ENCODE measurements at places on chromosomes 4 and X. TPM values are rescaled to one million over a fixed set of nuclear protein-coding genes. Genes with fewer than 3 reads are reported as not detected.

The HELT gene
- total RNA-seq = not detected

The PAGE3 gene
- total RNA-seq = not detected

The AREG gene
- total RNA-seq = 0.53 TPM

The CTAG1B gene
- not detected for total RNA-seq

The PAGE1 gene
- not detected for total RNA-seq

The UFSP2 gene
- total RNA-seq = 18.1 TPM

The SLC25A43 gene
- total RNA-seq = 8.9 TPM

The CWH43 gene
- total RNA-seq = not detected

The SHOX gene
- total RNA-seq = not detected

The CCDC160 gene
- total RNA-seq = not detected

The GLUD2 gene
- total RNA-seq = 0.80 TPM

The KCND1 gene
- total RNA-seq = 5.5 TPM

The DIAPH2 gene
- total RNA-seq = 14.4 TPM

The GUCY1B1 gene
- 0.09 TPM for total RNA-seq

The SSX2 gene
- not detected for total RNA-seq

The CD38 gene
- 179 TPM for total RNA-seq

The S100P gene
- total RNA-seq = 1.3 TPM

The HERC3 gene
- 24.9 TPM for total RNA-seq

The PDCL2 gene
- total RNA-seq = not detected

The CFAP99 gene
- not detected for total RNA-seq

The FAT1 gene
- 0.05 TPM for total RNA-seq

The TRAM1L1 gene
- not detected for total RNA-seq

The PFKFB1 gene
- total RNA-seq = 1.2 TPM

The BEX1 gene
- not detected for total RNA-seq

The PITX2 gene
- total RNA-seq = not detected
